ENCODE measurements at places on chromosomes 1 and 21.

GRCh38 chr1:238258510-238258909 lies 367.8 kb upstream of the ZP4 start:
- DNase-seq, result no peak

DNA sequence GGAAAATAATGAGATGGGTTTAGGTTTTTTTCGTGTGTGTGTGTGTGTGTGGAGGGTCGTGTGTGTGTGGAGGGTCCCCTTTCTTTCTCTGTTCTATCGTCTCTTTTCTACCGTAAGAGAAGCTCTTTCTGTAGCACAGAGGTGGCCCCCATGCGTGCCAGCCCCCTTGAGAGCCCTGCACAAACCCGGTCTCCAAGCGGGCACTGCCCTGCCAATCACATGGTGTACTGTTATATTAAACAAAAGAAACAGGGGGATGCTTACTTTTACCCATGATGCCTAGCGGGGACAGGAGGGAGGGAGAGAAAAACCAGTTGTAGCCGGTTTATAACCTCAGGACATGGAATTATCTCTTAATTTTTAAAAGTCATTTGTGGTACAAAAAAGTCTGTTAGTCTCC lies 41.0 kb downstream of the GATAD2B start:
- DNase-seq, result peak; percentile 89

DNA sequence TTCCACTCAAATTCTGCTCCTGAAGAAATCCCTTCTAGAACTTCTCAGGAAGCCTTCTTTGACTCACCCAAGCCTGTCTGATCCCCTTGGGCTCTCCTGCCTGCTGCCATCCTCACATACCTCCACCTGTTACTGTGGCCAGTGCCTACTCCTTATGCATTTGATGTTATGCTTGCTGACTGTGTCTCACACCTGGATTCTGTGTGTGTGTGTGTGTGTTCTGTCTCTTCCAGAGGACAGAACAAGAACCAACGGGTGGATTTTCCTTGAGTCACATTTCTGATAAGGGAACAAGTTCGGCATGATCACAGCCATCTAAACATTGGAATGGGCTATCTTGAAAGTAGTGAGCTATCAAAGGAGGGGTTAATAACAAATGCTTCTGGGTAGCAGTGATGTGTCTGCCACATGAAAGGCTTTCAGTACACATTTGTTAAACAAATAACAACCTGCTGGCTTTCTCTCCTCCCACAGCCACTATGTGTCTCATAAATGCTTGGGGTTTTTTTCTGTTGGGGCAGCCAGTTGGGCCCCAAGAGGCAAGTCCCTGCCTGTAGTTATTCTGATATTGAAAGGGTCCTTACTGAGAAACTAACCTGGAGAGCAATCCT lies 8.9 kb upstream of the GPR37L1 start:
- no peak for DNase-seq

GRCh38 chr1:112307930-112308591 lies 88.0 kb upstream of the CTTNBP2NL start:
- peak; percentile 9 for DNase-seq

- no peak for DNase-seq
These were observed 284.9 kb downstream of the PBX1 start for GRCh38 chr1:164843743-164844500.

- no peak for DNase-seq
These were observed 102.9 kb downstream of the ZZZ3 start for GRCh38 chr1:77579547-77579946.

DNA sequence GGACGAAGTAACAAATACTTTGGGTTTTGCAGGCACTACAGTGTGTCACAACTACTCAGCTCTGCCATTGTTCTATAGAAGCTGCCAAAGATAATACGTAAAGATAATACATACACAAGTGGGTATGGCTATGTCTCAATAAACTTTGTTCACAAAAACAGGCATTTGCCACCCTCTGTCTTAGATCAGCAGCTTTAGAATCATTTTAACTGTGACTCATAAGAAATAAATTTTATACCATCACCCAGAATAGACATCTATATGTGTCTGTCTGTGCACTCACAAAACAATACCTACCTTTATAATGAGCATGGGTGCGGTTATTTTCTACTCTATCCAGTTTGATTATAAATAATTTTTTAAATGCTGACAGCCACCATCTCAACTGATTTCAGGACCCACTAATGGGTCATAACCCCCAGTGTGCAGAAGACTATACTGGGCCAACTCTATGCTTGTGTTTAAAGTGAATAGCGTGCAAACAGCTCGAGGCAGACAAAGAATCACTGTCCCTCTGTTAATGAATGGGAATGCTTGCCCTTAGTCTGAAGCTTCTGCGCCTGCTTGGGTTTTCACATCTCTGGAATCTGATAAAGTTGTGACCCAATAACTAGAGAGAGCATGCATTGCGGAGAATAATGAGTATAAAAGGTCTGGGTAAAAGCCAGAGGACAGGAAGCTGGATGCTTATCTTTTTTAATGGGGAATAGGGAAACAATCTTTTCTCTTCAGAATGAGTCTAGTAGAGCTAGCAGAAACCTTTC lies 216.2 kb downstream of the PLPP3 start:
- no peak for DNase-seq

GRCh38 chr1:17713993-17714392 lies 41.1 kb upstream of the ACTL8 start:
- DNase-seq, result no peak

GRCh38 chr1:239717097-239717917 lies 330.9 kb downstream of the CHRM3 start:
- no peak for DNase-seq

- no peak for DNase-seq
These were observed 138.3 kb downstream of the TGFBR3 start for GRCh38 chr1:91747666-91748065.

- DNase-seq, result no peak
These were observed 4.2 kb downstream of the ADCY10 start for GRCh38 chr1:167909691-167910180.

- peak; percentile 87 for DNase-seq
These were observed at the start of gene ENTREP3 for GRCh38 chr1:155255243-155256007. Gene ENTREP3, minus strand, starts transcription at chr1:155255483. Its CDS starts 606 bp downstream, at chr1:155254877.

Data from NCI-H1436 (cell line).